ENCODE measurements at places on chromosomes 3 and 15.

GRCh38 chr15:76335307-76336253, 993 bp upstream of the ISL2 start:
- no peak for DNase-seq

GRCh38 chr3:47646362-47646761, 67.7 kb upstream of the CSPG5 start:
- DNase-seq: no peak

GRCh38 chr3:159934216-159934615, 54.4 kb upstream of the IL12A start:
- DNase-seq: no peak

- no peak for DNase-seq
These were observed 168.8 kb upstream of the TLE3 start for GRCh38 chr15:70266412-70267121.

DNA sequence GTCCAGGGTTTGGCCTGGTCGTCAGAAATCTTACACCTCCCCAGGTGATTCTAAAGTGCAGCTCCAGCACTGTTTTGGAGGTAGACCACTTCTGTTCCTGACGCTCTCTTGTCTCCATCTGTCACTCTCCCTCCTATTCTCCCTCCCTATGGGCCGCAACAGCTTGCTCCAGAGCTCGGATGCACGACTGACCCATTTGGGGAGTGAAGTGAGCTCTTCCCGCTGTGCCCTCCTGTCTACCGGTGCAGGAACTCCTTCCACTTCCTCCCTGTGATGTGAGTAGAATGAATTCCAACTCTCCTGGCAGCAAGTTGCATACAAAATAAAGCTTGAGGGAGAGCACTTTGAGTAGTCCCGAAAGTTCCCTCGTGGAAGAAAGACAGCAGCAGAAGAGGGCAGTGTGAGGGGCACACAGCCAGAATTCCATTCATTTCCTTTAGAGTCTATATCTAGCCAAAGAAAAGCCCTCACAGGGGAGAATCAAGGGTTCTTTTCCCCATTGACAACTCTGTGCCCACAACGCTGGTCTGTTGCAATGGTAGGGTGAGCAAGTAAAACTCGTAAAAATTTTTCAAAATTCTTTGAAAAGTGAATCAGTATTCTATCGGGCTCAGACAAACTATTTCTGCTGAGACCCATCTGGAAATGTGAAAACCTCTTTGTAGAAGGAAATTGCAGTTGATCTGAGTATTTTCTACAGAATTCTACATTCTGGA, 39.9 kb upstream of the BDH1 start:
- no peak for DNase-seq

DNA sequence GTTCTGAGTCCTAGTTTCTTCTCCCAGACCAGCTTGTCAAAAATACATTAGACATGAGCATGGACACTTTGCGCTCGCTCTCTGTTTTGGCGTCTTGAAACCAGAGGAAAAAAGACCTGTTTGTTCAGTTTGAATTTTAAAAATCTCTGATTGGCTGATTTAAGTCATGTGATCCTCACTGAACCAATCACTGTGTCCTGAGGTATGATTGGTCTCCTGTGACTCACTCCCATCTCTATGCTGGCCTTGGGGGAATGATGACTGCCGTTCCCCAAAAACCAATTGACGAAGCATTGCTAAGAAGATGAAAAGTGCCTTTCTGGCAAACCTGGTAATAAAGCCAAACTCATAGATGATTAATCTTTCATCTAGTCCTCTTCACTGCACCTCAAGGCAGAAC, 256.5 kb downstream of the IL5RA start:
- no peak for DNase-seq

DNA sequence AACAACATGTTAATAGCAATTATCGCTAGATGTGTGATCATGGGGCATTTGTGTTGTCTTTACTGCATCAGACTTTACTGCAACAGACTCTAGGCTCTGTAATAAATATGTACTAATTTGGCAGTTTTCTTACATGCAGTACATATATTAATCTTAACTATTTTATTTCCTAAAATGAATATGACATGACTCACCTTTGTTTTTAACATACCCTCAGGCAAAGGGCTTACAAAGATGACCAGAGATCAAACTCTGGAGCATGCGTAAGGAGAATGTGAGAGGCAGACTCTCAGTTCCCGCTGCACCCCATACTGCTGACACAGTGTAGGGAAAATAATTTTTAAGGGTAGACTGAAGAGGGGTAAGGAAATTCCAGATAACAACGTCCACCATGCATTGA, 7.2 kb upstream of the FAM174B start:
- DNase-seq: no peak

DNA sequence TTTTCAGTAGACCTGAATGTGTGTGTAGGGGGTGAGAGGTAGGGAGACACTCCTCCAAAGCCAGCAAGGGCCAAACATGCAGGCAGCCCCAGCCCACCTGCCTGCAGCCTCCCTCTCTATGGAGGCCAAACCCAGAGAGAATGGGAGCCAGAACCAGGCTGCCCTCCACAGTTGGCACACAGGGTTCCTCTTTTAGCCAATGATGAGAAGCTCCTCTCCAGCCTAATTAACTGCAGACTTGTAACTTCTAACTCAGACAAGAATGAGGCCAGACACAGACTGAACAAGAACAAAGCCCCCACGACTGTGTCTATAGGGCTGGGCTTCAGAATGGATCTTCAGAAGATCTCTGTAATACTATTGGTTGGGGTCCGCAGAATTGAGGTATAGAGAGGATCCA, 12.3 kb upstream of the TLE3 start:
- DNase-seq: no peak

- no peak for DNase-seq
These were observed 72.2 kb downstream of the MECOM start for GRCh38 chr3:169591159-169591951.

GRCh38 chr3:23161896-23162570, 41.1 kb upstream of the UBE2E2 start:
- DNase-seq: no peak

GRCh38 chr3:83224101-83224868, 1462.8 kb upstream of the GBE1 start:
- no peak for DNase-seq

DNA sequence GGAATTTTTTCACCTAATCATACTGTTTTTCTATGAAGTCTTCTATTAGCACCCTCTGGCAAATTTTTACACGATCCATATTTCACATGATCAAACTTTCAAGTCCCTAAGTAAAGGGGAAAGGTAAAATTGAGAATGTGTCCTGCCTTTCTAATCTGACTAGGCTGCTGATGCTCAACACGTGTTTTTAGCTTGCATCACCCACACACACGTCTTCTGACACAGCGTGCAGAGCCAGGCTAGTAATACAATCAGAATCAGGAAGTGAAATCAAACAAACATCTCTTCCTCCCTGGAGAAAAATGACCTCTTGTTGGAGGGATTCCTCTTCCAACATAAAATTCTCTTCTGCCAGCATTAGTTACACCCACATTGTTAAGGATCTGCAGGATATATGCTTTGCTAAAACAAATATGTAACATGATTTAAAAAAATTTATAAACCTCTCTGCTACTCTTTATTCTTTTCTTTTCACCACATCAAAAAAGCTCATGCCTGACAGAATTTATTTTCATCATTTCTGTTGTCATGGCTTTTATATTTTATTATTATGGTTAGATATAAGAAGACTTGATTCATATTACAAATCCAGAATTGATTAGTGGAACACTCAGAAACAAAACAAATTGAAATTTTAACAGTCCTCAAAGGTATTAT, 122.4 kb downstream of the RAP2B start:
- DNase-seq: no peak

GRCh38 chr3:8460815-8461456, 40.7 kb upstream of the LMCD1 start:
- DNase-seq: no peak

DNA sequence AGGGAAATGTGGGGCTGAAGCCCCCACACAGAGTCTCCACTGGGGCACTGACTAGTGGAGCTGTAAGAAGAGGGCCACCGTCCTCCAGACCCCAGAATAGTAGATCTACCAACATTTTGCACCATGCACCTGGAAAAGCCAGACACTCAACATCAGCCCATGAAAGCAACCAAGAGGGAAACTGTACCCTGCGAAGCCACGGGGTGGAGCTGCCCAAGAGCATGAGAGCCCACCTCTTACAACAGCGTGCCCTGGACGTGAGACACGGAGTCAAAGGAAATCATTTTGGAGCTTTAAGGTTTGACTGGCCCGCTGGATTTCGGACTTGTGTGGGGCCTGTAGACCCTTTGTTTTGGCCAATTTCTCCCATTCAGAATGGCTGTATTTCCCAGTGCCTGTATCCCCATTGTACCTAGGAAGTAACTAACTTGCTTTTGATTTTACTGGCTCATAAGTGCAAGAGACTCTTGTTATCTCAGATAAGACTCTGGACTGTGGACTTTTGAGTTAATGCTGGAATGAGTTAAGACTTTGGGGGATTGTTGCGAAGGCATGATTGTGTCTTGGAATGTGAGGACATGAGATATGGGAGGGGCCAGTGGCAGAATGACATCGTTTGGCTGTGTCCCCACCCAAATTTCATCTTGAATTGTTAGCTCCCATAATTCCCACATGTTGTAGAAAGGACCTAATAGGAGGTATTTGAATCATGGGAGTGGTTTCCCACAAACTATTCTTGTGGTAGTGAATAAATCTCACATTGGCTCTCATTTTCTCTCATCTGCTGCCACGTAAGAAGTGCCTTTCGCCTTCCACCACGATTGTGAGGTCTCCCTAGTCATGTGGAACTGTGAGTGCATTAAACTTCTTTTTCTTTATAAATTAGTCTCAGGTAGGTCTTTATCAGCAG, 105.8 kb downstream of the CBLB start:
- no peak for DNase-seq

- no peak for DNase-seq
These were observed 6.7 kb downstream of the CX3CR1 start for GRCh38 chr3:39273119-39273518.

DNA sequence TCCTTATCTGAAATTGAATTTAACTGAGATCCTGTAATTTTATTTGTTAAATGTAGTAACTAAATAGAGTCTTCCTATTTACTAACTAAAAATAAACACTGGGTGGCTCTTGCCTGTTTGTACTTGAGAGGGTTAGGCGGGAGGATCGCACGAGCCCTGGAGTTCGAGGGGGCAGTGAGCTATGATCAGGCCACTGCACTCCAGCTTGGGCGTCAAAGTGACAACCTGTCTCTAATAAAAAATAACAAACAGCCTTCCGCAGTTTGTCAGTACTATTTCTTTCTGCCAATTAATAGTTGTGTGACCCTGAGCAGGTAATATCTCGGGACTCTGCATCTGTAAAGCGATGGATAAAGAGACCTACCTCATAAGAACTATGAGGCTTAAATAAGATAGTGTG, 768 bp upstream of the PDE12 start:
- DNase-seq: no peak

All from stimulated activated CD8-positive, alpha-beta memory T cell treated with anti-CD3 and anti-CD28 coated beads, Interleukin-7, amount 100 ng/mL, for 1 hour (primary cell).